MCF 10A (cell line): ENCODE measurements at places on chromosomes 2 and 18.

DNA sequence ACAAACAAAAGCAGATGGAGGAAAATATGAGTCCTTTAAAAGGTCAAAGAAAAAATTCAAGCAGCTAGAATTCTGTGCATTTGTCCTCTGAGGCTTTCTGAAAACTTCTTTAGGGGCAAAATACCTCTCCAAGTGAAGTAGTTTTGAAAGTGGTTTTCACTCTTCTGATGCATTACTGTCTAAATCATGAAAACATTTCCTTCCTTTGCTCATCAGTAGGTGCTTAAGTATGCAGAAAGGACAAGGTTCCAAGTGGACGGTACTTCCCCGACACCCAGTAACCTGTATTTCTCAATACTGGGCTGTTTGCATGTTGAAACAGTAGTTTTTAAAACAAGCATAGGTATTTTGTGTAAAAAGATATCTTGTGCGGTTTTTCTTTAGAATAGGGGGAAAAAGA is 189.1 kb upstream of the ERBB4 start:
- H3K4me3 ChIP-seq: no peak overlapping the region
- no peaks in the 10 kb centered on the region for H3K36me3 ChIP-seq
- H3K27me3 ChIP-seq: no peaks in the 10 kb centered on the region
- peaks cover 7% of the 10 kb centered on the region for H3K4me1 ChIP-seq

DNA sequence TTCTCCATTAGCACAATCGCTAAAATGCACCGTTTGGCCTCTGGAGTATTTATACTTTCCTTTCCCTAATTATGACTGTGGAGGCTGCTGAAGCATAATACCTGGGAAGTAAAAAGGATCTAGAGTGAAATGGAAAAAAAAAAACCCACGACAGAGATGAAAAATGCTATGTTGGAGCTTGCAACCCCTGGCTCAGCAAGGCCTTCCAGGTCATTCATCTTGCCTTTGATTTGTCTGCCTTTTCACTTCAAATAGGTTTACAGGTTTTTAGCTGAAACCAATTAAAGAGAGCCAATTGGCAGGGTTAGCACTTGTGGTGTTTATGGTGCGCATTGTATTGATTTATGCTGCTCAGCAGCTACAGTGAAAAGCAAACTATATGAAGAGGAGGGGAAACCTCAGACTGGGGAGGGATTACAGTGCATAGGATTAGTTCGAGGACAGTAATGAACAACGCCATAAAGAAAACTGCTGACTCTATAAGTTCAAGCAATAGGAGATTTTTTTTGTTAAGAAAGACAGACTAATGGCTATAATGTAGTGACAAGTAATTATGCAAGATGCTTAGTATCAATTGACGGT is 347.9 kb downstream of the MEIS1 start:
- no peaks in the 10 kb centered on the region for H3K36me3 ChIP-seq
- H3K27me3 ChIP-seq: no peaks in the 10 kb centered on the region
- no peak for DNase-seq
- H3K4me3 ChIP-seq: no peak overlapping the region
- H3K27ac ChIP-seq: no peak overlapping the region

DNA sequence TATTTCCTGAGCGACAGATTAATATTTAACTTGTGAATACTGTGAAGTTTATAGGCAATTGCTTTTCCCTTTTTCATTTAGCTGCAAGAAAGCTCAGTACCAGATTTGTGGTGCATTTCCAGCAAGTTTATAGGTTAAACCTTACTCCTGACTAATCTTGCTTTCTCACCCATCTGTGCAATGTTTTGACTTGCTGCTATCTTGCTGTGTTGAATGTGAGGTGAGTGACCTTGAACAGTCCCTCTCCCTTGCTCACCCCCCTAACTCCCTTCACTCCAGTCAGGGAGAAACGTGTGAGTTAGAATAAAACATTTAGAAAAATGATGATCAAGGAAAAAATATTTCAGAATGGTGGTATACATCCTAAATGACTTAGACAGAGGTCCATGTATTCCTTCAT is 39.8 kb upstream of the PARD3B start:
- H3K4me3 ChIP-seq: no peak overlapping the region
- H3K27me3 ChIP-seq: no peaks in the 10 kb centered on the region
- H3K36me3 ChIP-seq: no peaks in the 10 kb centered on the region
- no peaks in the 10 kb centered on the region for H3K4me1 ChIP-seq
- peak overlapping the region; percentile 64 for H3K27ac ChIP-seq
- DNase-seq: no peak

- peaks cover 29% of the 10 kb centered on the region for H3K4me1 ChIP-seq
- no peaks in the 10 kb centered on the region for H3K27me3 ChIP-seq
- DNase-seq: no peak
- no peak overlapping the region for H3K27ac ChIP-seq
- H3K4me3 ChIP-seq: no peak overlapping the region
Observed at GRCh38 chr2:64398516-64399129, 55.3 kb upstream of the LGALSL start.
